ENCODE measurements at places on chromosomes 2 and 18. TPM values are rescaled to one million over a fixed set of nuclear protein-coding genes. Genes with fewer than 3 reads are reported as not detected.

- no peaks in the 10 kb centered on the region for H3K36me3 ChIP-seq
- peaks cover 7% of the 10 kb centered on the region for H3K4me1 ChIP-seq
- no peak overlapping the region for H3K27ac ChIP-seq
- no peak overlapping the region for H3K4me3 ChIP-seq
Measured at GRCh38 chr18:24868760-24869237, 408.4 kb downstream of the HRH4 start.

The LCT gene
- not detected for total RNA-seq

The RGPD4 gene
- not detected for total RNA-seq

- no peaks in the 10 kb centered on the region for H3K36me3 ChIP-seq
- no peak overlapping the region for H3K27ac ChIP-seq
- H3K4me3 ChIP-seq: no peak overlapping the region
- no peaks in the 10 kb centered on the region for H3K4me1 ChIP-seq
- no peaks in the 10 kb centered on the region for H3K27me3 ChIP-seq
Measured at GRCh38 chr2:11976073-11976472, 229.6 kb downstream of the LPIN1 start.

GRCh38 chr2:9298583-9298982 is 92.0 kb downstream of the ASAP2 start:
- no peaks in the 10 kb centered on the region for H3K4me1 ChIP-seq
- H3K36me3 ChIP-seq: no peaks in the 10 kb centered on the region
- DNase-seq: no peak

The FKBP7 gene
- 19.9 TPM for total RNA-seq

The DSC2 gene
- total RNA-seq: 2.1 TPM

GRCh38 chr2:127128445-127128904 is 21.5 kb upstream of the BIN1 start:
- H3K27ac ChIP-seq: no peak overlapping the region
- no peak overlapping the region for H3K4me3 ChIP-seq
- no peak for DNase-seq
- H3K36me3 ChIP-seq: no peaks in the 10 kb centered on the region

DNA sequence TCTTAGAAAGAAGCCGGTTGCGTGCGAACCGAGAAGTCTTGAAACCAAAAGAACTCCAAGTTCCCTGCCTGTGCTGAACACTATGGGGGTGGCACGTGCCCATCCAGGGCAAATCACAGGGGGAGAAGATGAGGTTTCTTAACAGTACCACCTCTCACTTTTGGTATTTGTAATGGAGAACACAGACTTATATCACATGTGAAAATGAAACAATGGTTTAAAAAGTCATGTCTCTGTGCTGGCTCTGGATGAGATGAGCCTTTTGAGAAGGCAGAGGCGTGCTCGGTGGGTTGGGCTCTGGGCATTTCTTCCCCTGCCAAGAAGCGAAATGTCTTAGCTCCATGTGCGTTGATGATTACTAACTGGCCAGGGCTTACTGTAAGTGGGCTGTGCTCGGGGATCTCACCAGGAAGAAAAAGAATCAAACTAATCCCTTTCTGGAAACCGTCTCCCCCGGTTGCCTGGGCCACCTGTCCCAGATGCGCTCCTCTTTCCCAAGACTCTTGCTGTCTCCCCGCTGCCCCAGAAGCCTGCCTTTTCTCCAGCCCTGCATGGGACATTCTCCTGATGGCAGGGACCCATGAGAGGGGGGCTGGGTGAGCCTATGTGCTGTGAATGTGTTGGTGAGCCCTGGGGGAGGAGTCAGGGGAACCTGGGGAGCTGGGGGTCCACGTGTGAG is 252.9 kb downstream of the PRKCE start:
- no peak overlapping the region for H3K4me3 ChIP-seq
- H3K27ac ChIP-seq: peak overlapping the region; percentile 26
- H3K4me1 ChIP-seq: peaks cover 25% of the 10 kb centered on the region
- no peaks in the 10 kb centered on the region for H3K27me3 ChIP-seq

GRCh38 chr18:32355896-32356295 is 114.8 kb downstream of the GAREM1 start:
- peak overlapping the region; percentile 41 for H3K27ac ChIP-seq
- no peaks in the 10 kb centered on the region for H3K27me3 ChIP-seq
- no peak for DNase-seq
- no peak overlapping the region for H3K4me3 ChIP-seq
- no peaks in the 10 kb centered on the region for H3K36me3 ChIP-seq

DNA sequence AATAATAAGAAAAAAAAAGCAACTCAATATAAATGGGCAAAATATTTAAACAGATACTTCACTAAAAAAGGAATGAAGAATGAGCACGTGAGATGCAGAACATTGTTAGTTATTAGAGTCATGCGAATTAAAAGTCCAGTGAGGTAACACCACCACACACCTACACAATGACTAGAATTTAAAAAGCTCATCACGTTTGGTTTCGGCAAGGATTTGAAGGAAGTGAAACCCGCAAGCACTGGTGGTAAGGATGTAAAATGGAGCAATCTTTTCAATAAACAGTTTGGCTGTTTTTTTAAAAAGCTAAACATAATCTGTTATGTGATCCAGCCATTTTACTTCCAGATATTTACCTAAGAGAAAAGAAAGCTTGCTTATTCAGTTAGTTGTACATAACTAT is 1181.6 kb upstream of the CELF4 start:
- no peaks in the 10 kb centered on the region for H3K36me3 ChIP-seq
- DNase-seq: no peak
- peaks cover 5% of the 10 kb centered on the region for H3K4me1 ChIP-seq
- no peak overlapping the region for H3K27ac ChIP-seq
- H3K27me3 ChIP-seq: no peaks in the 10 kb centered on the region

The SERPINB13 gene
- not detected for total RNA-seq

- peaks cover 29% of the 10 kb centered on the region for H3K27me3 ChIP-seq
- H3K4me3 ChIP-seq: no peak overlapping the region
Measured at GRCh38 chr2:232411901-232412629, 5.4 kb downstream of the ALPG start.
